ENCODE measurements at places on chromosomes 12 and 14.

GRCh38 chr12:753611-754472, 1.5 kb downstream of the WNK1 start:
- DNase-seq = peak; percentile 76

- DNase-seq = peak; percentile 96
Observed at GRCh38 chr14:64841772-64842750, 37.6 kb downstream of the SPTB start.

GRCh38 chr12:53290661-53291060, 4.7 kb upstream of the PFDN5 start:
- DNase-seq = no peak

DNA sequence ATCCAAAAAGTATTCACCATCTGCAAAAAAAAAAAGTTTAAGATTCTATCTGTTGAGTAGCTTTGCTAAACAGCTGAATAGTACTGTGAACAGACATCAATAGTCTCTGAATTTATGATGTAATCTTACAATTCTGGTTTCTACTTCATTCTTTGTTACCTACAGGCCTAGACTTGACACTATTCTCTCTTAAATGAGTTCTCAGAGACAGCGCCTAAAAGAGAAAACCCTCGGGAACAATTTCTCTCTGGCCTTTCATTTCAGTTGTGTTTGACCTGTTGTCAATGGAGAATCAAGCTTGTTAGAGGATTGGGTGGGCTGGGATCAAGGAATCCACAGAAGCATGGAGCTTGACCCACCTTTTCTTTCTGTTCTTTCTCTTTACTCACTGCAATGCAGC, 5.9 kb upstream of the TWF1 start:
- DNase-seq = no peak

- DNase-seq = no peak
Observed at GRCh38 chr14:88834883-88835431, 10.5 kb downstream of the TTC8 start.

DNA sequence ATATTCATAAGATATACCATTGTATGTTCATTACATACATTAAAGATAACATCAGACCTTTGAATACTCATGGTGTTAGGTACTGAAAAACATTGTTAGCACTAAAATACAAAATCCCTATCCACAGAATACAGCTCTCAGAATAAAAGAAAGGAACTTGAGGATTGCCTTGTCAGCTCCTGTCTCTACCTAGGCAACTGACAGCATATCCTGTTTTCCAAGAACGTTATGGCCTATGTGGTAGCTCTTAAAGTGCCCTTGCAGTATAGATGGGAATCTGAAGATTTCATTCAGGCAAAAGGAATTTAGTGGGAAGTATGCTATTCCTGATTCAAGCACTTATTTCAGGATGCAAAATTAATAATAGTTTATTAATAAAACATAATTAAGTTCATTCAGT, 1.8 kb upstream of the PPP1R12A start:
- DNase-seq = no peak

GRCh38 chr14:76133103-76133502, 18.6 kb upstream of the GPATCH2L start:
- peak; percentile 70 for DNase-seq

DNA sequence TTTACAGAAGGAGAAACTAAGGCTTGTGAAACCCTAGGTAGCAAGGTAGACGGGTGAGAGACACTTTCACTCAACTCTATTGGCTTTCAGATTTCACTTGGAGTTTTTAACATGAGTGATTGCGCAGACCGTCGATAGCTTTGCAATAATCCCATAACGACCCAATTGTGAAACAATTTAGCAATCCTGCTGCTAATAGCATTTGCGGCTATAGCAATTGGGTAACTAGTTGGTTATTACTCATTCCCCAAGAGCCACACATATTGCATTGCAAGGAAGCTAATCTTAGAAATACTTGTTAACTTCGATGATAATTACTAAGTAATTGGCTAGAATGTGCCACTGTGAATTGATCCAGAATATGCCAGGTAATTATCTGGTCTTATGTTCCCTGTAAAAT, 159.9 kb upstream of the NOS1 start:
- peak; percentile 3 for DNase-seq

DNA sequence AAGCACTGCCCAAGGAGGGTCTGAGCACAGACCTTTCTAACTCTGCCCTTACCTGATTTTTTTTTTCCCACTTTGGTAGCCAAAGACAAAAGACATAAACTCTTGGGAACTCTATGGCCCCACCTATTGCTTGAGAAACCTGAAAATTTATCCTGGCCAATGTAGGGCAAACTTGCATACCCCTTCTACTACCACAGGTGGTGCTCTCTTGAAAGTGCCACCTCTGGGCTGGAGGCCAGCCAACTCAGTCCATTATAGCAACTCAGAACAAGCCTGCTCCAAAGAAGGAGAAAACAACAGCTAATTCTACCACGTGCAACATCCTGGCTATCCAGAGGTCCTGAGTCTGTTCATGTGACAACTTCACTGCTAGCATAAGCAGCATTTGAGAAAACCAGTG, 55.7 kb upstream of the ABCD2 start:
- no peak for DNase-seq

DNA sequence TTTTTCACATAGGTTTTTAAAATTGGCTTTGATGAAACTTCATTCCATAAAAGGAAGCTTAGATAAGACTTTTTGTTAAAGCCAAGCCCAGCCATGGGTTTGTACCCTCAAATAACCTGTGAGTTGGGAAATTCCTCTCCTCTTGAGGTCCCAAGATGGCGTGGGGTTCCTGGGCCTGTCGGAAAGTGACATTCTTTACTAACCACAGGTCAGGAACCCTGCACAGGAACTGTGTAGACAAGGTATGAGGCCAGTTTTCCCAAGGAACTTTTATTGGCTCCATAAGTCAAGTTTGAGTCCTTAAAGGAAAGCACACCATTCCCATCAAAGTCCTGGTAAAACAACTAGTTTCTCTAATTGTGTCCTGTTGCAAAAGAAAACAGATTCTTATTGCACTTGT, 65.0 kb upstream of the AMN start:
- DNase-seq = no peak

- no peak for DNase-seq
Observed at GRCh38 chr14:60651796-60652673, 2.8 kb upstream of the SIX1 start.

GRCh38 chr12:115135800-115136211, 451.8 kb upstream of the TBX3 start:
- DNase-seq = no peak

DNA sequence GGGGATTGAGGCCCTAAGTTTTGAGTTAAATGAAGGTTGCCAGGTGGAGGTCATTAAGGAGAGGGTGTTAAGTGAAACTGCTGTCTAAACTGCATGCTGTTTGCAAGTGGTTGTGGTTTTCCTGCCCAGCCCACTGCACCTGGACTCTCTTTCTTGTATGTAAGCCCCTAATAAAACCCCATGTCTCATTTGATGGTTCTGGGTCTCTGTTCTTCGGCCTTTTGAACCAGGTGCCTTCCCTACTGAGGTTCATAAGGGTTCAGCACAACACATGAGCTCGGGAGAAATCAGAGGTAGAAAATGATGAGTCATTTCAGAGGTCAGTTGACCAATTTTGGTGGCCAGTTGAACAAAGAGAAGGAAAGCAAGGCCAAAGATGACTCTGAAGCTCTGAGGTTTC, 382.5 kb downstream of the RPS29 start:
- no peak for DNase-seq

DNA sequence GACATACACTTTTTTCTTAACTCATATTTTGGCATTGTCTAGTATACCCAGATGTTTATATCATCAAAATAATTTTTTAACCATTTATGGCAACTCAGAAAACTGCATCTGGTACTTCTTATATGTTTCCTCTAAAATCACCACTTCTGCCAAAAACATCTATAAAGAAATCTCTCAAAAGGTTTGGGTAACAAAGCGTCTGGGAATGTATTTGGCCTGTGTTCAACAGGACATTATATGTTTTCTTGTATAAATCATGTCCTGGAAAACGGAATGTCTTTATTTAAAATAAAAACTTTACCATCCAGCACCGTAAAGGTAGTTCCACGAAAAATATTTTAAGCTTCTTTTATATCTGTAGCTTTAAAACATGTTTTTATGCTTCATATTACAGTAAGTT, 36.1 kb upstream of the FBLN5 start:
- no peak for DNase-seq

DNA sequence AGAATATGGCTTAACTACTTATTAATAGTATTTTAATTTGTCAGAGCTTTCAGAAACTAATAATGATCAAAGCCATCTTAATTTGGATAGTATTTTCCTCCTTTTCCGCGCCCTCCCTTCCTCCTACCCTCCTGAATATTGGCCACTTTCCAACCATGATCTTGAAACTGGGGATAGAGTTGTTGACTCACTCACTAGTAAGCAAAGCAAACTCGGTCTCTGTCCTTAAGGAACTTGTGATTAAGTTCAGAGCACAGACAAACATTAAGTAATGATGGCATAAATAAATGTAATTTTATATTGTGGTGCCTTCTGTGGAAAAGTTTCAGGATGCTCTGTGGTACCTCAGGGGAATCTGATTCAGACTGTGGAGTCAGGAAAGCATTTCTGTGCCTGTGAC, 75.7 kb downstream of the LRRK2 start:
- no peak for DNase-seq

DNA sequence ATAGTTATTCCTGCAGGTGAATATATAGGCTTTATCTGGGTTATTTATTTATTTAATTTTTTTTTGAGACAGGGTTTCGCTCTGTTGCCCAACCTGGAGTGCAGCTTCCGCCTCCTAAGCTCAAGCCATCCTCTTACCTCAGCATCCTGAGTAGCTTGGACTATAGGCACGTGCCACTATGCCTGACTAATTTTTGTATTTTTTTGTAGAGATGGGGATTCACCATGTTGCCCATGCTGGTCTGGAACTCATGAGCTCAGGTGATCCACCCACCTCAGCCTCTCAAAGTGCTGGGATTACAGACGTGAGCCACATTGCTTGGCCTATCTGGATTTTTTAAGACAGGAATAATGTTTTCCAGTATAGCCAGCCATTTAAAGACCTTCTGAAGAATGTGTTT, 2.0 kb downstream of the RAN start:
- DNase-seq = no peak

DNA sequence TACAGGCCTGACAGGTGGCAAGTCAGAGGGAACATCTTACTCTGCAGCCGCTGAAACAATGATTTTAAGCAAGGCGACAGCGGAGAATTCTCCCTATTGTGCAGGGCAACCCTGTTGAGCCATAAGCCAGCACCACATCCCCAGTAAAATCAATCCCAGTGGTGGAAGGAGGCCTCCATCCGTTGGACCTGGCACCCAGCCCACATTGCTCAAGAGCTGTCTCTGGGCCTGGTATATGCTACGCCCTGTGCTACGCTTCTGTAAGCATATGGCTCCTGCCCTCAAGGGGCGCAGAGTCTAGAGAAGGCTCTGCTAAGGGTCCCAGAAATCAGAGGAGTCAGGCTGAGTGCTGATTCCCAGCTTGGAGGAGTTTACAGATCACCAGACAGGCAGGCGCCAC, 265.5 kb downstream of the CACNA1C start:
- DNase-seq = no peak

DNA sequence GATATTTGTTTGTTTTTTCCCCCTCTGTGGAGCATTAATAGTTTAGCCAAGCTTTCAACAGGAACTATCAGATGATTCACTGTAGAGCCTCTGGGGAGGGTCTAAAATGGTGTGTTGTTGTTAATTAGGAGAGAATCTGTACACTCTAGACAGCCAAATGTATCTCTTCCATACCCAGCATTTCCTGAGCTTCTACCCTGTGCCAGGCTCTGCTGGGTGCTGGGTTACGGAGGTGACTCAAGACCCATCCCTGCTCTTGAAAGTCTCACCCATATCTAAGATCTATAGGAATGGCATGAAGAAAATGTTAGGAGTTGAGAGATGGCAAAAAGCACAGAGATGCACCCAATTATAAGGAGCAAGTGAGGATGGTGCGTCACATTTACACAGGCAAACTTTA, 245.8 kb downstream of the C12orf75 start:
- DNase-seq = no peak

DNA sequence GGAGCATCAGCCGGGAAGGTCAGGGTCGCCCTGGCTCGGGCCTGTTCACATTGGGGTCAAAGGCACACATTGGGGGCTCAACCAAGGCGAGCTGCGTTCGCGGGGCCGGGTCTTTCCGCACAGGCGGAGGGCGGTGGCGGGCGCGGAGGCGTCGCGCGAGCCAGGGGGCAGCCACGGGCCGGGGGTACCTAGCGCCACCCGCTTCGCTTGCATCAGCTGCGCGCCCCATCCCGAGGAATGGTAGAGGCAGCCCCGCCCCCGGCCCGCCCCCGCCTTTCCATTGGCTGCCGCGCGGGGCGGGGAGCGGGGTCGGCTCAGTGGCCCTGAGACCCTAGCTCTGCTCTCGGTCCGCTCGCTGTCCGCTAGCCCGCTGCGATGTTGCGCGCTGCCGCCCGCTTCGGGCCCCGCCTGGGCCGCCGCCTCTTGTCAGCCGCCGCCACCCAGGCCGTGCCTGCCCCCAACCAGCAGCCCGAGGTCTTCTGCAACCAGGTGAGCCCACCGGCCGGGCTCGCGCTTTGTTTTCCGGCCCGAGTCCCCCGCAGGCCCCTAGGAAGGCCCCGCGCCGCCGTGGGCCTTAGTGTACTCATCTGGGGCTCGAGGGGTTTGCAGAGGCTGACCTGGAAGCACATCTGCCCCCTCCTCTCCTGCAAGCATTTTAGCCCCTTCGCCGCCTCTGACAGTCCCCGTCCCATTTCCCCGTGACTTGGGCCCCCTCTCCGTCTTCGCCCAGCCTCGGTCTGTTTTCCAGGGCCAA, at the start of gene ALDH2:
Gene ALDH2, plus strand, starts transcription at position 326 of the 754 bp plus-strand sequence. Its CDS starts 50 bp downstream, at position 376.
- peak; percentile 67 for DNase-seq

DNA sequence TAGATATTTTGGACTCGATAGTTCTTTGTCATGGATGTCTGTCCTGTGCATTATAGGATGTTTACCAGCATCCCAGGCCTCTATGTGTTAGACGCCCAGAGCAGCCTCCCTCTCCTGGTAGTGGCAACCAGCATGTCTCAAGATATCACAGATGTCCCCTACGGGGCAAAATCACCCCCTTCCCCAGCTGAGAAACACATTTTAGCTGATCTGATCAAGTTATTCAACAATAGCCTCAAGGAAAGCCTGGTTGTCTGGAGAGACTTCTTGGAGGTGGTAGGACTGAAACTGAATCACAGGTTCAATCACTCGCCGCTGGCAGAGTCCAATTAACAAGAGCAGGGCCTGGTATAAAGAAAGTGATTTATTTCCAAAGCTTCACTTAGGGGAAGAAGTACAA, 17.6 kb downstream of the BDKRB1 start:
- no peak for DNase-seq

- DNase-seq = no peak
Observed at GRCh38 chr14:29649170-29649569, 278.5 kb downstream of the PRKD1 start.

GRCh38 chr12:121181181-121181580, 28.7 kb upstream of the P2RX4 start:
- no peak for DNase-seq

GRCh38 chr12:2616763-2617162, 178.0 kb upstream of the FKBP4 start:
- DNase-seq = peak; percentile 57
